ENCODE measurements at places on chromosomes 4 and X.

GRCh38 chrX:153875391-153876111 lies 10.4 kb downstream of the L1CAM start:
- DNase-seq, result peak; percentile 68

- no peak for DNase-seq
Observed at GRCh38 chr4:1967512-1968149, 41.1 kb downstream of the NELFA start.

DNA sequence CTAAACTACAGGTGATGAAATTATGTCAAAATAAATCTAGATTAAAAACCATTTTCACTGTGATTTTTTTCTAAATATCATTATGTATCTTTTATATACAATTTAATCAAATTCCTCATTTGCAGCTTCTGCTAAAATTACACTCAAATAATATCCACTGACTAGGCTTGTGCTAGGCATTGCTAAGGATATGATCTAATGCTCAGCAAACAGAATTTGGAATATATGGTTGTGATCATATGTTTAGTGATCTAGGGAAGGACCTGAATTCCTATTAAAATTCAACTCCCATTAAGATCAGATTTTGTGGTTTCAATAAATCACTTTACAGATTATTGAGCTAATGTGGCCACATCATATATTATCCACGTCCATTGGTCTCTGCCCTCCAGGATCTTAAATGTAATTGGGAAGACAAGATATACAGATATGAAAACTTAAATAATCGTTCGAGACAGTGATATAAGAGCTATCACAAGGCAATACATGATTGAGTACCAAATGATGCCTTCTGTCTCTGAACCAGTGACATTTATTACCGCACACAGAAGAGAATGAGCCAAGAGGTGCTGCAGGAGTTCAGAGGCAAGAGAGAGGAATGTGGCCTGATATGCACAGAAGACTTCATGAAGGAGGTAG lies 206.0 kb upstream of the RPS6KA3 start:
- no peak for DNase-seq

GRCh38 chrX:65846974-65847373 lies 179.5 kb downstream of the MSN start:
- DNase-seq, result no peak

DNA sequence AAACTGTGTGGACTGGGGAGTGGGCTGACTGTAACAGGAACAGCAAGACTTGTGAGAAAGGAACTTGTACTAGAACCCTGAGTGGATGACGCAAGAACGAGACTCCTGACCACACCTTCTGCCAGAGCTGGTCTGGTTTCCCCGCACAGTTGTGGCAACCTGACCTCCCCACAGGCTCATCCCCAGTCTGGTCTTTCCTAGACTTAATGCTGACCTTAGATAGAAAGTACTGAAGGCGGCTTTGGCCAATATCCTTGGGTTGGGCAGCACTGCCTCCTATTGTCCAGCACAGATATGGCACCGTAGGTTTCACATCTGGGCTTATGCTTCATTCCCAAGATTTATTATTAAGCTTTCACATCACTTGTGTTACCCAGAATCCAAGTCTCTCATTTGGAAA lies 137.8 kb upstream of the FRG1 start:
- no peak for DNase-seq

GRCh38 chr4:75698162-75698962 lies 25.2 kb upstream of the G3BP2 start:
- DNase-seq, result no peak

DNA sequence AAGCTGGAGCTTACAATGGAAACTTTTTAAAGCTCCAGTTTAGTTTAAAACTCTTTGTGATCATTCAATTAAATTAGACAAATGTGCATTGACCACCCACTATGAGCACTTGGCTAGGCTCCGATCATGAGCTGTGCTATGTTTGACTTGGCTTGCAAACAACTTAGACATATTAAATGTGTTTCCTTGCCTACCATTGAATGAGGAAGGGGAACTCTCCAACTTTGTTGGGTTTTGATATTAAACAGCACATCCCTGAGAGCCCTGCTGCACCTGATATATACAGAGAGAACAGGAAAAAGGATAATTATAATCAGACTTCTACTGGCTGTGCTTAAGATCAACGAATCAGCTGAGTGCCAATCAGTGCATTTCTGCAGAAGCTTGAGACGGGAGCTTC lies 71.4 kb upstream of the ADGRL3 start:
- no peak for DNase-seq

DNA sequence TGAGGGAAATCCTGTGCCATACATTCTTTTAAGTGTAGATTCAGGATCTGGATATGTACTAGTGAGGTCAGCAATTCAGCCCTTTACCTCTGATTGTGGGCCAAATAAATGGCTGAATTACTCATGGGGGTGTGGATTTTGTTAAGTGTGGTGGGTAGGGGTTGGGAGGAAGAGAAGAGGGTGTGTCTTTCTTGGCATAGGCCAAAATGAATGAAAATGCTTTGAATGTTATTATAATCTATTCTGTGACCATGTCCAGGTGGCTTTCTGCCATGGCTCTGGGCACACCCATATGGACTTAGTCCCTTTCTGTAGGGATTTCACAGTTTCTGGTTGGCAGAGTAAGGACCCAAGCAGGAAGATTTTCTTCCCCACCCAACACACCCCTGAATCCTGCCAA lies 244.3 kb downstream of the CBR4 start:
- no peak for DNase-seq

DNA sequence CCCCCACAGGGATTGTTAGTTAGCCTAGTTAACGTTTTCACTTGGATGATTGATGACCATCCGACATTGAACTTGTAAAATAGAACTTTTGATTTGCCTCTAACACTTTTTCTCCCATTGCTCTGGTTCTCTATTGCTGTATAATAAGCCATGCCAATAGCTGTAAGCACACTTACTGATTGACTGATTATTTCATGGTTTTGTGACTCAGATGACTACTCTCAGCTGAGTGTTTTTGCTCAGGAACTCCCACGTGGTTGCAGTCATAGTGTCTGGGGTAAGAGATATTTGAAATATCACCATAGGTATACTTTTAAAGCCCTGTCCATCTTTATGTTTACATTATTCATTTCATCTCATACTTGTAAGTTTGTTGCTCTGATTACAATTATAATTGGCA lies 1285.5 kb downstream of the STIM2 start:
- DNase-seq, result no peak

DNA sequence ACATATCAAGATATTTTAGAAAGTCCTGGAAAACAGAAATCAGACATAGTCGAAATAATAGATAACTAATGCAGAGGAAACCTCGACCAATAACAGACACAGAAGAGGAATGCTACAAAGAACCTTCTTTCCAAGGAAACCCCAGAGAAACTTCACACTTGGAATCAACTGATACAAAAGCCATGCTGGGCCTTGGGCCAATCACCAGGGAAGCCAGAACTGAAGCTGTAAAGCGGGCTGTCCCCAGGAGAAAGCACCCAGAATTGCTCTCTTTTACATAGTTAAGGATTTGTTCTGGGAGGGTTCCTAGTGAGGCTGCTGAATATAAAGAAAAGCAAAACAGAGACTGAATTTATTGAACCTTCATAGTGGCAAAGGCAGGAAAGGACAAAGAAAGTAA lies 100.5 kb downstream of the PRDM5 start:
- DNase-seq, result no peak

DNA sequence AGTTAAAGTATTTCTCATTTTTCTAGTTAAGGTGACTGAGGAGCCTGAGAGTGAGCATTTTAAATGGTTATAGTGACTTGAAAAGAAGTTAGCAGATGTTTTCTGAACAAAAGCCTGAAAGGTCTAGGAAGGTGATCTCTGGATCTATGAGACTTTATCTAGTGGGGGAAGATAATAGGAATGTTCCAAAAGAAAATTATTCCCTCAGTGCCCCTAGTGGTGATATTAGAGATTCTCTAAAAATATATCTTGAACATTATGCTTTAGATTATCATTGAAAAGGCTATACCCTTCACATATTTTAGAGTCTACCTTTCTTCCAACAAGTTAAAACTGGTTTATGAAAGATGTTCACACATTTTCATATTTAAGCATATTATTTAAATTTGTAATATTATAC lies 69.0 kb upstream of the SPANXN1 start:
- DNase-seq, result no peak

DNA sequence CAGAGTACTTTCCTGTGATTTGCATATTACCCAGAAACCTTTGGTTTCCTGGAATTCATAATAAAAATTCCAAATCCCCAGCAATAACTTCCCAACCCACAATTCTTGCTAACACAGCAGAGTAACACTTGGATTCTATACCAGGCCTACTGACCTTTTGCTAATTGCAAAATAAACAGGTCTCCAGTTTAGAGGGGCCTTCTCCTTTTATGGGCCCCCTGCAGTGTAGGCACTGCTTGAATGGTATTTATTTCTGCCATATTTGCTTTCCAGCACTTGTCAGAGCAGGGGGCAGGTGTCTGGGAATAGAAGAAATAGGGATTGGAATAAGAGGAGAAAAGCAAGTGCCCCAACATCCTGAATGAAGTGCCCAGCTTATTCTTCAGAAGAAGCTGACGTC lies 25.3 kb upstream of the GPC3 start:
- DNase-seq, result no peak

DNA sequence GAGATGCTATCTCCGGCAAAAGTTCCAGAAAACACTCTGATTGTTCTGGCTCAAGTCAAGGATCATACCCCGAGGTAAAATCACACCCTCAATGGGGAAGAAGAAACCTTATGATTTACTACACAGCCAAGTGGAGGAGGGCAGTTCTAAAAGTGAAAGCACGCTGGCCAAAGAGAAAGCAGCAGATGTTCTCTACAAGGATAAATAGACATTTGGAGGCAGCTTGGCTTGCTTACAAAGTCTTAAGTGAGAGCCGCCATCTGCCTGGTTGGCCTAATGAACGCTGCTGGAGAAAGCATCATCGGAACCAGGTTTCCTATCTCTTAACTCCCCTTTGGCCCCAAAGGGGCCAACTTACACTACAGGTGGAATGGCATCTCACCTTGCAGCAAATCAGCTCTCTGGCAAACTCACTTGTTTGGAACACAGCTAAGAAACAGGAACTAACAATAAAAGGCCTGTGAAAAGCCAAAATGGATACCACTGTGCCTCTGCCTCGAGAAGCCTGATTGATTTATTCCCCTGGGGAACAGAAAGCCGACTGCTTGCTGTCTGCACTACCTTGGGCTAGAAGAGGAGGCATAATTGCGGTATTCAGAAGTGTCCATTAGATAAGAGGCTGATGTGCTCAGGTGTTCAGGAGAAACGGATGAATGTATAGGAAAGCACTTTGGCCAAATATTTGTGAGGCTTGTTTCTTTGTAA lies 22.8 kb downstream of the FRAS1 start:
- DNase-seq, result no peak

DNA sequence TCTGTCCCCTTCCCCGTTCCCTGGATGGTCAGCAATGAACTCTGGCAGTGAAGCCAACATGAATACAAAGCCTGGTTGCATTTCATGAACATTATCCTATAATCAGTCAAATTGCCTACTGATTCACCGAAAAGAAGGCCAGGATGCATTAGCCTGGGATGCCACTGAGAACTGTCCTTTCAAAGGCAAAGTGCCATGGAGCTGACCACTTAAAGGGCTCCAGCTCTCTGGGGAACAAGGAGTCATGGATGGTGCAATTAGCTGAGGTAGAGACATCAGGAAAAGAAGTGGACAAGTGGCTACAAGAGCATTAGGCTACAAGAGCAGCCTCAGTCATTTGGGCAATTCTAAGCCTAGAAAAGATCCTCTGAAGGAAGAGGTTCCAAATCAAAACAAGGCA lies 69.0 kb downstream of the PARM1 start:
- DNase-seq, result no peak

GRCh38 chr4:150240011-150240410 lies 161.8 kb downstream of the DCLK2 start:
- no peak for DNase-seq

DNA sequence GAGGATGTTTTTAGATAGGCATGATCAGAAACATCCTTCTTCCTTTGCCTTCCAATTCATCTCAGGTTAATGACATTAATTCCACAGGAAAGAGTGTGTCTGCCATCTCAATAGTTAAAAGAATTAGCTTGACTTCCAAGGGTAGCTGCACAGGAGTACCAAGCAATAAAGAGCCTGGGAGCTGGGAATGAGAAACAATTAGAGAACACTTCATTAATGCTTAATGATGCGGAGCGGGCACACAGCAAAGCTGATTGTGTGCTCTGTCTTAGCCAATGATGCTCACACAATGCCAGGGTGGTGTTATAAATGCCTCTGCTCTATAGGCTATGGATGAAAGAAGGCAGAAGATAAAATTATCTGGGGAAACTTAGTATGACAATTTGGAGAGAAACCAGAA lies 1052.5 kb upstream of the LCORL start:
- DNase-seq, result no peak

DNA sequence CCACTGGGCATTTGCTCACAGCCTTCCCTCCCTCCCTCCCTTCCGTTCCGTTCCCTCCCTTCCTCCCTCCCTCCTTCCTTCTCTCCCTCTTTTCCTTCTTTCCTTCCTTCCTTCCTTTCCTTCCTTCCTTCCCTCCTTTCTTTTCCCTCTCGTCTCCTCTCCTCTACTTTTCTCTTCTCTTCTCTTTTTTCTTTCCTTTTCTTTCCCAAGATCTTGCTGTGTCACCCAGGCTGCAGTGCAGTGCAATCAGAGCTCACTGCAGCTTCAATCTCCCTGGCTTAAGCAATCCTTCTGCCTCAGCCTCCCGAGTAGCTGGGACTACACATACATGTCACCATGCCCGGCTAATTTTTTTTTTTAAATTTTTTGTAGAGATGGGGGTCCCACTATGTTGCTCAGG lies 26.7 kb upstream of the ING2 start:
- no peak for DNase-seq

DNA sequence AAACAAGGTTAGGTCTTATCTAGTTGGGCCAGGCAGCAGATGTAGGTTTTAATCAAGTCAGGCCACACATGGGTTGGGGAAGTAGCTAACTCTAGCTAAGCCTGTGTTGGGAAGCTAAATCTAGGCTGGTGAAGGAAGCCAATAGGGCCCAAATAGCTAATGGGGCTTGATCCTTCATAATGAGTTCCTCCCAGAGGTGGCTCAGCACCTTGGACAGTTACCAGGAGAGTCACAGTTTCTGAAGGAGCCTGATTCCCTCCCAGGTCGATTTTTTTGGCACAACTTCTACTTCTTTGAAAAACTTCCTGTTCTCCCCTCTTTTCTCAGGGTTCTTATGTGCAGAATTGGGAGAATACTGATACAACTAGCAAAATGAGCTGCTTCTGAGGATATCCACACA lies 242.5 kb upstream of the PRPS2 start:
- DNase-seq, result no peak

- DNase-seq, result no peak
Observed at GRCh38 chr4:105596684-105597083, 44.3 kb downstream of the ARHGEF38 start.

- no peak for DNase-seq
Observed at GRCh38 chr4:544386-545105, 31.5 kb downstream of the TMEM271 start.

DNA sequence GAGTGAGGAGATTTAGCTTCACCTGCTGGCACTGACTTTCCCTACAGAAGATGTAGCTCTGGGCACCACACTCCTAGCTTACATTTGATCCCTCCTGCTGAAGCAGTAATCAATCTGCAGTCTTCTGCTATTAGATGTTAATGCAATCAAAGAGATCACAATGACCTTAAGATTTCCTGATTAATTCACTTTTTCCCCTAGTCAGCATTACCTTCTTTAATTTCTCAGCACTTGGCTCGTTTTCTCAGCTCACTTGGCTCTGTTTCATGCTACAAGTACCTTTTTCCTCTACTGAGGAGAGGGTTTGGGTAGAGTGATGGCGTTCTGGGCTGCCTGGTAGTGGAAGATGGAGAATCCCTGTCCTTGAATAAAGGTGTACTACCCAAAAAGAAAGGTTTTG lies 113.0 kb upstream of the PAK3 start:
- DNase-seq, result no peak

- peak; percentile 40 for DNase-seq
Observed at GRCh38 chr4:56048702-56049431, 100.1 kb downstream of the CEP135 start.

GRCh38 chr4:139987502-139987850 lies 166.5 kb downstream of the MAML3 start:
- no peak for DNase-seq

Data from activated naive CD4-positive, alpha-beta T cell treated with Interleukin-2 at 50 U/mL for 16 hours (primary cell).